A549 treated with DMSO at 1 μM for 4 hours (cell line): ENCODE measurements at places on chromosomes 6 and 20. TPM values are rescaled to one million over a fixed set of nuclear protein-coding genes. Genes with fewer than 3 reads are reported as not detected.

OR2J3 gene
- total RNA-seq, result not detected in 5 replicates

ELOVL2 gene
- total RNA-seq, result 6.3 to 9.1 TPM (median 7.9 TPM) in 5 replicates

PPP1R14C gene
- total RNA-seq, result 0.53 to 1.4 TPM (median 0.78 TPM) in 5 replicates

GNAS-AS1 gene
- not detected in 5 replicates for total RNA-seq
